ENCODE measurements at places on chromosomes 12 and 14.

GRCh38 chr14:93431036-93431670, 414 bp downstream of the UNC79 start:
- no peak for DNase-seq

- no peak for DNase-seq
Measured at GRCh38 chr12:93683410-93683809, 6.2 kb downstream of the CRADD start.

GRCh38 chr12:22974865-22975264, 349.9 kb downstream of the ETNK1 start:
- no peak for DNase-seq

GRCh38 chr12:43895580-43896206, 59.8 kb downstream of the TMEM117 start:
- no peak for DNase-seq

DNA sequence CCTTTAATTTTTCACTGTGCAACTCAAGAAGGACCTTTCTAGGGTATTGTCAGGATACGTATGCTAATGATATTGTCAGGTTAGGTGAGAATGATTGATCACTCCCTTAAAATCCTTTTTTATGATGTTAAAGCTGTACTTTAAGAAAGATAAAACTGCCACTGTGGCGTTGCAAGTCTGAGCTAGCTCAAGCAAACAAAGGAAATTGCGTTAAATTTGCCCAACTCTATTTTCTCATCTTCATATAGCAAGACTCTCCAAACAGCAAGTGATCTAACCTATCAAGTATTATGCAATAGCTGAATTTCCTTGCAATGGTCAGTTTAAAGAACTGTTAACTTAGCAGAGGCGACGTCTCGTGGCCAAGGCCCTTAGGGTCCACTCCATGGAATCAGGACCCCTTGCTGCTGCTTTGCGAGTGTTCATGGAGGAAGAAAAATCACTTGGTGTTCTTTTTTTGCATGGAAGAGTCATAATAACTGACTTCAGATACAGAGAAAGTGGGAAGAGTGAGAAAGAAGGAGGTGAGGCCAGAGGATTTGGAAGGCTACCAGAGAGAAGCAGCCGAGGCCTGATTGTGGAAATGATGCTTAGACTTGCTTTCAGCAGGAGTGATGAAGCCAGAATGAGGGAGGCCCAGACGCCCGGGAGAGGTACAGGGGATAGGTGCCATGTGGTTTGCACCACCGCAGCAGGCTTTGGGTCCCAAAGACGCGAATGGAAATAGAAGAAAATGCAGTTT, 2.5 kb downstream of the TRAF3 start:
- DNase-seq = no peak

DNA sequence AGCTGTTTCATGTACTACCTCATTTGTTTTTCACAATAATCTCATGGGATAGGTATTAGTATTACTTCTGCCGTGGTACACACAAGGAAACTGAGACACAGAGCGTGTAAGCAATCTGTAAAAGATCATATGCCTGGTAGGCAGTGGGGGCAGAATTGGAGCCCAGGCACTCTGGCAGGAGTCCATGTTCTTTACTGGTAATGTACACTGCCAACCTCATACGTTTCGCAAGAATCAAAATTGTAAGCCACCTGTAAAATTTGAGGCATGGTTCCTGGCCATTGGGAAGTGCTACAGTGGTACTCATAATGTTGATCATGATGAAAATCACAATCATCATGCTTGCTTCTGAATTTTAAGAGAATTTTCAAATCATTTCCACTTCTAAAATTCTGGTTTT, 40.7 kb downstream of the TMTC1 start:
- no peak for DNase-seq

DNA sequence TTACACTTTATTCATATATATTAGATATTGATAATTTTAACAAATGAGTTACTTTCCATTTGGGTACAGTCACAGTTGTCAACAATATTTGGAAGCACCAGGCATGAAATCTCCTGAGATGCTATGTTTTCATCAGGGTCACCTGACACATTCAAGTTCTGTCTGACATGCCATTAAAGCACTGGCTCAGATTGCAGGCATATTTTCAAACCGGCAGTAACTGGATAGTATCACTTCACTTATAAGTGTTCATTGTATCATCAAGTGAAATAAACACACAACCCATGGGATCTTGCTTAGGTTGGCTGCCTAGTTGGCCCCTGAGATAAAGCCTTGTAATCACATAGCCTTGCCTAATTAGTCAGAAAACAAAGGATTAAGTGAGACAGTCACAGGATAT, 4.8 kb downstream of the IFNG start:
- no peak for DNase-seq

- no peak for DNase-seq
Measured at GRCh38 chr12:104122298-104122697, 15.7 kb downstream of the NFYB start.

- no peak for DNase-seq
Measured at GRCh38 chr12:102479939-102480338, 424 bp downstream of the IGF1 start.

- no peak for DNase-seq
Measured at GRCh38 chr12:93297536-93297935, 80.2 kb upstream of the NUDT4 start.

- DNase-seq = no peak
Measured at GRCh38 chr14:21215130-21215878, 53.9 kb downstream of the HNRNPC start.

GRCh38 chr12:121442028-121442948, 42.4 kb downstream of the RNF34 start:
- DNase-seq = no peak

DNA sequence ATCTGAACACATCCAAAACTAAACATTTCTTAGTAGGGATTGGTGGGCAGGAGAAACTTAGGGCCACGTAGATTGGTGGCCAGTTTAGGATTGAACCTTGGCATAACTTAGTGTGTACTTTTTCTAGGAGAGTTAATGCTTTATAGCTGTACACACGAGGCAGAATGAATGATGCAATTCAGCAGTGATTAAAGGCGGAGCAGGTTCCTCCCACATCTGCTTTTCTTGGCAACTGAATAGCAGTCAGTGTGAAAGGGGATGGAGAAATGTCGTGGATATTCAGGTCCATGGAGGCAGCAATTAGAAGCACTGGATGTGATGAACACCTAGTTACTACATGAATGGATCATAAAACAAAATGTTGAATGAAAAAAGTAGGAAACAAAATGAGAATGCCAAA, 493.8 kb downstream of the FUT8 start:
- DNase-seq = no peak

DNA sequence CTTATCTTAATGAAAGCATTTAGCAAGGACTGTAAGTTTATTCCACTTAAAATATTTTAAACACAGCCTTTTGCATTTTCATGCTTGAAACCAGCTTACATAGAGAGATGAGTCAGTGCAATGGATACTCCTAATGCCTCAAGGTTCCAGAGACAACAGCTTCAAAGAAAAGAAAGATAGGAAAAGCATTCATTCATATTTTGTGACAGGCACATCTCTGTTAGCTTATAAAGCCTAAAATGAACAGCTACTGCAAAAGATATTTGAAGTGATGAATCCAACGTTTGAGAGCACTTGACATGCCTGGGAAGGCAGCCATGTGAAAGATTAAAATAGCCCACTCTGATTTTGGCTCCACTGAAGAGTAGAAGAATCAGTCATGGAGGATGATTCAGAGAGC, 814.5 kb downstream of the RPS29 start:
- no peak for DNase-seq

GRCh38 chr12:15789220-15790171, at the start of gene EPS8:
Gene EPS8, minus strand, starts transcription at chr12:15789388. Its CDS starts 106,437 bp downstream, at chr12:15682951.
- peak; percentile 90 for DNase-seq

GRCh38 chr12:53924521-53925405, 13.9 kb upstream of the HOXC13 start:
- no peak for DNase-seq

DNA sequence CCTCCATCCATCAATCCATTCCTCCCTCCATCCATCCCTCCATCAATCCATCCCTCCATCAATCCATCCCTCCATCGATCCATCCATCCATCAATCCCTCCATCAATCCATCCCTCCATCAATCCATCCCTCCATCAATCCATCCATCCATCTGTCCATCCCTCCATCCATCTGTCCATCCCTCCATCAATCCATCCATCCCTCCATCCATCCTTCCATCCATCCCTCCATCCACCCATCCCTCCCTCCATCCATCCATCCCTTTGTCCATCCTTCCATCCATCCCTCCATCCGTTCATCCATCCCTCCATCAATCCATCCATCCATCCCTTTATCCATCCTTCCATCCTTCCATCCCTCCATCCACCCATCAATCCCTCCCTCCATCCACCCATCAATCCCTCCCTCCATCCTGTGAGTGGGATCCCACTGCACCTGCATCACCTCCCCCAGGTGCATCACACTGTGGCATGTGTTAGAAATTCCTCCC, 338.1 kb upstream of the SFSWAP start:
- no peak for DNase-seq

- DNase-seq = no peak
Measured at GRCh38 chr12:84148335-84148734, 764.3 kb downstream of the SLC6A15 start.

GRCh38 chr12:131915000-131915689, 13.9 kb upstream of the PUS1 start:
- no peak for DNase-seq

- DNase-seq = no peak
Measured at GRCh38 chr14:53613404-53614253, 343.0 kb downstream of the BMP4 start.

DNA sequence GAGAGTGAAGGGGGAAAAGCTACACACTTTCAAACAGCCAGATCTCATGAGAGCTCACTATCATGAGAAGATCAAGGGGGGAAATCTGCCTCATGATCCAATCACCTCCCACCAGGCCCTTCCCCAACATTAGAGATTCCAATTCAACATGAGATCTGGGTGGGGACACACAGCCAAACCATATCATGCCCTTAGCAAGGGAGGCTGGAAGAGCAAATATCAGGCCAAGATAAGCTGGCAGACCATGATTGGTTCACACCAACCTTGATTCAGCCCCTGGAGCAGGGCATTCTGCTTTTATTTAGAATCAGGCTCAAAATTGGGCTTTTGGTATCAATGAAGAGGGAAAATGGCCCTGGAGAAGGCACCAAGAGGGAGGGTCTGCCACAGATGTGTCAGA, 137.4 kb downstream of the PRKCH start:
- no peak for DNase-seq

GRCh38 chr14:19851365-19851764, 23.6 kb upstream of the OR4K2 start:
- no peak for DNase-seq

GRCh38 chr14:32590157-32590556, 261.1 kb downstream of the AKAP6 start:
- DNase-seq = no peak

DNA sequence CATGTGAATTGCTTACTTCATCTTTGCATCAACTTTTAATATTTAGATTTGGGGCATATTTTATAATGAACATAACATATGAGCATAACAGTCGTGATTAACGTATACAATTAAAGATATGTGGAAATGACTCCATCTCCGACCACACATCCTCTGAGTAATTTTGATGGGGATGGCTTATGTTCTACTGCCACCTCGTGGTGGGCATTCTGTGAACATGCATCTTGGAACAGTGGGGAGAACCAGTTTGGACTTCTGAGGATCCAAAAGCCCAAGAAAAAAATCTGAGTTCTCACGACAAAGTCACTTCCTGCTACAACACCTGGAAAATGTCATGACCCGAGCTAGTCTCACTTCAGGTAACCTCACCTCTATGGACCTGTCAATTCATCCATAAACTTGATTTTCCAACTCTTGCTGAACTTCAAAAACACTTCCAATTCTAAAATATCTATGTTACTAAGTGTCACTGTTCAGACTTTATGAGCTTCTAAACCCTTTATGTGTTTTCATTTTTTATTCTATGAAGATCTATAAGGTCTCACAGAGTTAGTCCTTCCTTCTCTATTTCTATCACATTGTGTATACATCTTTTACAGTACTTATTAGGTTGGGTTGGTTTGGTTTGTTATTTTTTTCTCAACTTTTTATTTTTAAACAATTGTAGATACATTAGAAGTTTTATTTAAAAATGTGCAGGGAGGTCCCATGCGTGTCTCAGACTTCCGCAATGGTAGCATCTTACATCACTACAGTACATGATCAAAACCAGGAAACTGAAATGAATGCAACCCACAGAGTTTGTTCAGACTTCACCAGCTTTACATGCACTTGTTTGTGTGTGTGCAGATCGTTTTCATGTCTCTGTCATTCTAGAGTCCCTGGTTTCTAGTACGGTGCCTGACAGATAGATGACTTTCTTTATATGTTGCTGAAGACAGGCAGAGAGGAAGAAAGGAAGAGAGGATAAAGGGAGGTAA, 38.2 kb upstream of the STAB2 start:
- peak; percentile 71 for DNase-seq

GRCh38 chr14:94157197-94157596, 16.9 kb upstream of the PPP4R4 start:
- DNase-seq = no peak

DNA sequence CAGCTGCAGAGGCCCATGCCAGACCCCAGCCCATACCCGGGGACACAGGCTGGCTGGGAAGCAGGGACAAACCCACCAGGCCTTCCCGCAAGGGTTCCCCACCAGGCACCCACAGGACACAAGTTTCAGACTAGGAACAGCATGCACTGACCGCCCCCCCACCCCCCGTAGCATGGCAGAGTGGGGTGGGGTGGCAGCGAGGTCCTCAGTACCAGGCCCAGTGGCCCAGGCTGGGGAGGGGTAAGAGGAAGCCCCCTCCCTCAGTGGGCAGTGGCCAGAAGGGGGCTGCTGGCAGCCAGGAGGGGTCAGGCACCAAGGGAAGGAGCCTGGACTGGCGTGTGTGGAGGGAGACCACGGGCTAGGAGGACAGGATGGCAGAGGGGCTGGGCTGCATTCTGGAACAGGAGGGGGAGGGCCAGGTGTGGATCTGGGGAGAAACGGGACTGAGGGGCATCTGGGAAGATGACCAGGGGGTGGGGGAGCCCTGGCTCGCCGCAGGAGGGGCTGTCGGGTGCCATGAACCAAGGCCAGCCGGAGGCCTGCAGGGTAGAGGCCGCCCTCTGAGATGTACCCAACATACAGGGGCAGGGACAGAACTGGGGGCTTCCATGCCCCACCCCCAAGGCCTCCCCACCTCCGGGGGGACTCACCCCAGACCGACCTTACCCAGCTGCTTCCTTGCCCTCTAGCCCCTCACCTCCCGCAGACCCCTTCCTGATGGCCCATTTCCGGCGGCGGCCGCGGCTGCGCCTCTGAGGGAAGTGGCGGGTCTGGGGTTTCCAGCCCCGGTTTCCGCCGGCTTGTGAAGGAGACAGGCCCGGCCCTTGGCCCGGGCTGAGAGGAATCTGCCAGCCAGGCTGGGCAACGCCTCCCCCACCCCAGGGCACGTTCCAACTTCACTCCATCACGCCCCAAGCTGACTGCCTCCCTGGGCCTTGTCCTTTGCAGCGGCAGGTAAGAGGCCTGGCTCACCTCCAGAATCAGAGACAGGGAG, 5.6 kb upstream of the JAG2 start:
- peak; percentile 71 for DNase-seq

All from activated CD4-positive, alpha-beta memory T cell treated with anti-CD3 and anti-CD28 coated beads, Interleukin-2, amount 10 ng/mL, durations not matched to agents 7 days and 5 days (primary cell).